Upper lobe of left lung (tissue), 6 donors: ENCODE measurements at places on chromosomes 12 and 14. TPM values are rescaled to one million over a fixed set of nuclear protein-coding genes. Genes with fewer than 3 reads are reported as not detected.
A peak's percentile ranks its signal among the peaks of the same experiment; 100 is the strongest.

- no peak for DNase-seq
- no peaks in the 10 kb centered on the region for H3K36me3 ChIP-seq
- H3K4me3 ChIP-seq = no peak overlapping the region
- no peak overlapping the region for H3K27ac ChIP-seq
- no peaks in the 10 kb centered on the region for H3K27me3 ChIP-seq
Observed at GRCh38 chr14:61077951-61078720, 97.1 kb downstream of the SLC38A6 start.

DNA sequence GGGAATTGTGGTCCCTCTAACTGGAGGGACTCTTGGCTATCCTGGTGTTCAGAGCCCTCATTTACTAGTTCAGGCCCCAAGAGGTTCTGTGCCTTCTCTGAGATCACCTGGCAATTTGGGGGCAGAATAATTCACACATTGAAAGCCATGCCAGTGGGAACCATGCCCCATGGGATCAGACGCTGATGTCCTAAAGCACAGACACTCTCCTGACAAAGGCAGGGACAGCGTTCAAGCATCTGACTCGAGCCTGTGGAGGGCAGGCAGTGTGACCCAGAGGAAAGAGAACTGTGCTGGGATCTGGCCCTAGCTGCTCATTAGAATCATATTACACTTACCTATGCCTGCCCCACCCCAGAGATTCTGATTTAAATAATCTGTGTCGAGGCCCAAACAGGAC is 2.4 kb upstream of the ASB2 start:
- H3K4me3 ChIP-seq = no peak overlapping the region
- no peaks in the 10 kb centered on the region for H3K4me1 ChIP-seq
- DNase-seq = no peak
- no peak overlapping the region for H3K27ac ChIP-seq
- no peaks in the 10 kb centered on the region for H3K36me3 ChIP-seq
- no peaks in the 10 kb centered on the region for H3K27me3 ChIP-seq

GRCh38 chr12:67630373-67631088 is 18.0 kb upstream of the DYRK2 start:
- peaks cover 3% of the 10 kb centered on the region for H3K4me1 ChIP-seq
- H3K36me3 ChIP-seq = no peaks in the 10 kb centered on the region
- no peak for DNase-seq
- no peaks in the 10 kb centered on the region for H3K27me3 ChIP-seq
- no peak overlapping the region for H3K27ac ChIP-seq

DNA sequence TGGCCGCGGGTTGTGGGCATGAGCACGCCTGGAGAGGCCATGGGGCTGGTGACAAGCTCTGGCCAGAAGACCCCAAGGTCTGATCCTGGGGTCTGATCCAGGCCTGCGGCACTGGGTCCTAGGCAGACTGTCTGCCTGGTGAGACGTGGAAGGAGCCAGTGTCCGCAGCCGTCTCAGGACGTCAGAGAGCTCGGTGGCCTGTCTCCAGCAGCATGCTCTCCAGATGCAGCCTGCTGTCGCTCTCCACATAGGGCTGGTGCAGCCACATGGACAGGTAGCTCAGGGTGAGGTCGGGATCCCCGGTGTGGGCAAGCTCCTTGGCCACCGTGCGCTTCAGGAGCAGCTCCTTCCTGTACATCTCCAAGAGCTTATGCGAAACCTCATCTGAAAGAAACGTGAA is 14.3 kb downstream of the CINP start:
- no peak overlapping the region for H3K4me3 ChIP-seq
- DNase-seq = no peak
- H3K27me3 ChIP-seq = no peaks in the 10 kb centered on the region
- H3K4me1 ChIP-seq = no peaks in the 10 kb centered on the region

DNA sequence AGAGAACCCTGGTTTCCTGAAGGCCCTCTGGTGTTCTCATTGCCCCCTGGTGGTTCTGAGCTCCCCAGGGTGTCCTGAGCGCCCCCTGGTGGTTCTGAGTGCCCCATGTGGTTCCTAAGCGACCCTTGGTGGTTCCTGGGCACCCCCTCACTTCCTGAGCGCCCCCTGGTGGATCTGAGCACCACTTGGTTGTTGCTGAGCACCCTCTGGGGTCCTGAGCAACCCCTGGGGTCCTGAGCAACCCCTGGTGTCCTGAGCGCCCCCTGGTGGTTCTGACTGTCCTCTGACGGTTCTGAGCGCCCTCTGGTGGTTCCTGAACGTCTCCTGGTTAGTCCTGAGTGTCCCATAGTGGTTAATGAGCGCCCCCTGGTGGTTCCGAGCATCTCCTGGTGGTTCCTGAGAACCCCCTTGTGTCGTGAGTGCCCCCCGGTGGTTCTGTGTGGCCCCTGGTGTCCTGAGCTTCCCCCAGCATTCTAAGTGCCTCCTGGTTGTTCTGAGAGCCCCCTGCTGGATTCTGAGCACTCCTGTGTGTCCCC is 568.3 kb downstream of the TMEM121 start:
- DNase-seq = no peak
- H3K27me3 ChIP-seq = no peaks in the 10 kb centered on the region
- H3K4me1 ChIP-seq = no peaks in the 10 kb centered on the region
- H3K4me3 ChIP-seq = no peak overlapping the region

GRCh38 chr14:69658664-69659261 is 47.4 kb downstream of the SUSD6 start:
- no peaks in the 10 kb centered on the region for H3K27me3 ChIP-seq
- H3K27ac ChIP-seq = peak overlapping the region; percentile 74
- no peak overlapping the region for H3K4me3 ChIP-seq

DNA sequence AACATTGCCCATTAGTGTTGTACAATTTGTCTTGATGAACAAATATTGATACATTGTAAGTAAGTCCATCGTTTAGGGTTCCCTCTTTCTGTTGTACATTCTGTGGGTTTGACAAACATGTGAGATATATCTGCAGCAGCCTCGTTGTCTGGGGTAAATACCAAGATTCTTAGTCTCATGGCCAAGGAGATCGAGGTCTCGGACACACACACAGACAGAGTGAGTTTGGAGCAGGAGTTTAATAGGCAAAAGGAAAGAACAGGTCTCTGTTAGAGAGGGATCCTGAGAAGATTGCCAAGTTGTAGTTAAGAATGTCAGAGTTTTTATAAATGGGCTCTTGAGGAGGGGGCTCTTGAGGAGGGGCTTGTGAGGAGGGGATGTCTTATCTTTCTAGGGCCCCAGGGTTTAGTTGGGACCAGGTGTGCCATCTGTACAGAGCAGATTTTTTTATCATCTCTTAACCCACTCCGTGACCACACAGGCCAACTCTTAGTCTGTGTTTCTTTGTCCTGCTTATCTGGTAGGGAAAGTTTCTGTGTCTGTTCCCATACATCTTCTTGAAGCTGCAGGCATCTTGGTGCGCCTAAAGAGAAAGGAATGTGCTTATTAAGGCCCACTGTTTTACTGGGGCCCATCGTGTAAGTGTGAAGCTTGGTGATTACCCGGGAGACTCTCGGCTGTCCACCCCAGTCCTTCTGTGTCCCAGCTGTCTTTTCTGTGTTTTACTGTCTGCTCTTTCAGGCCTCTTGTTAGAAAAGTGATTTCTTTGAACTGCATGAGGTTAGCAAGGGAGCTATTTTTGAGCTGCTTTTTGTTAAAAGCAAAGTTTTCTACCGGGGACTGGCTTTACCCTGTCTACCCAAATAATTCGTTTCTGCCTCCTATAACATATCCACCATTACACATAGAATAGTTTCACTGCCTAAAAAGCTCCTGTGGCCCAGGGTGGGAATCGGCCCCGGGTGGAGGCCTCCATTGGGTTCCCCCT is 22.4 kb upstream of the CLEC2D start:
- H3K4me3 ChIP-seq = peak overlapping the region; percentile 56
- H3K36me3 ChIP-seq = no peaks in the 10 kb centered on the region
- peak overlapping the region; percentile 87 for H3K27ac ChIP-seq
- H3K27me3 ChIP-seq = no peaks in the 10 kb centered on the region
- H3K4me1 ChIP-seq = peaks cover 22% of the 10 kb centered on the region

DNA sequence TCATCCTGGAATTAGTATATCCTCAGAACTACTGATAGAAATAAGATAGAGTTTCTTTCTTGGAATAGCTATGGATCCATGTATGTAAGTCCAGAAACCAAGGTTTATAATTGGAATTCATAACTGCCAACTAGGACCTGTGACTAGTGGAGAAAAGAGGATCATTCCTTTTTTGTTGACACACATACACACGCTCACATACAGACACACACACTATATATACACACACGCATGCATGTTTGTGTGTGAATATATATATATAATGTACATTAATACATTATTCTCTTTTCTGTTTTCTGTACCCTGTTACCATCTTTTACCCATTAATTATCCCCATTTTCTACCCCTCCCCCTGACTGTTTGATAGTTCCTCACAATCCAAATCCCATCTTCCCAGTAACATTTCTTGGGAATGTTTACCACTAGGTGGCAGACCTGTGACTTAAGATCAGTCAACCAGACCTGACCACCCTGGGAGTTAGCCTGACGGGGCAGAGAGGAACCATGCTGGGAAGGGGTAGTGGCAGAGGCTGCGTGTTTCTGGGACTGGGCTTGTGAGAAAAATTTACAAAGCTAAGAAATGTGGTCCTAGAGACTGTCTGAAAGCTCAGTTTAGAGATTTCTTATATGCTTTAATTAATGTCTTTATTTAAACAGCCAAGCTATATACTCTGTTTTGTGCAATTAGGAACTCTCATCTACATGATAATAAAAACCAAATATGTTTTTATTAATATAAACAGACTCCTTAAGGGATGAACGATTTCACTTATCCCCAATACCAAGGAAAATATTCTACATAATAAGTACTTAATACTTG is 308.0 kb downstream of the PPFIA2 start:
- H3K27me3 ChIP-seq = no peaks in the 10 kb centered on the region
- H3K36me3 ChIP-seq = no peaks in the 10 kb centered on the region
- H3K4me3 ChIP-seq = no peak overlapping the region
- no peak for DNase-seq

DNA sequence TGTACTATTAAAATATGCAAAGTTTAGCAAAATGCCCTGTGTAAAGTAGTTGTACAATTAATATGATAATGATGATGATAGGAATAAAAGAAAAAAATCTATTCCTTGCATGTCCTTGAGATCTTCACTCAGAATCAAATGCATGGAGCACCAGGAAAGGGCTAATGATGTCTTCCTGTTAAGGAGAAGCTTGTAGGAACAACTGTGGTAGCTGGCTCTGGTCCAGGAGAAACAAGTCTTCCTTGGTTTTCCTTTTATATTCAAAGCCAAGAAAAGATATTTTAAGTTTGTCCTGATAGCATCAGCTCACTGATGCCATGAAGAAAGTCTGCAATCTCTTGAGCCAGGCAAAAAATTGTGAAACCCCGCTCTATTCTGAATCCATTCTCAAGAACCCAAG is 138.9 kb downstream of the PIK3C2G start:
- H3K4me3 ChIP-seq = no peak overlapping the region
- DNase-seq = no peak
- H3K36me3 ChIP-seq = no peaks in the 10 kb centered on the region
- H3K27ac ChIP-seq = no peak overlapping the region
- H3K27me3 ChIP-seq = no peaks in the 10 kb centered on the region
- H3K4me1 ChIP-seq = no peaks in the 10 kb centered on the region

DNA sequence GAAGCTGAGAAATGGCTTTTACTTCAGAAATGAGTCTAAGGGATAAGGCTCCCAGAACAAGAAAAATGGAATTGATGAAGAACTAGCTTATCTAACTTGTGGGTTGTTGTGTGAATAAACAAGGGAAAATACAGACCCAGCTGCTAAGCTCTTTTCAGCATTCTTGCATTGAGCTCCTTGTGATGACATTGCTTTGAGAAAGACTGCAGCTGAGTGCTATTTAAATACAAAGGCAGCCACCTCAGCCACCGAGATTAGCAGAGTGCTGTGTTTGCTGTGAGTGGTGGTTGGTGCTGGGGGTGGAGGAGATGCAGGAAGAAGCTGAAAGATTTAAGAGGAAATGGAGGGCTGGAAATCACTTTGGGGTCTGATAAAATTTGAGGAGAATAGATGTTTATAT is 396.0 kb upstream of the PRICKLE1 start:
- no peaks in the 10 kb centered on the region for H3K27me3 ChIP-seq
- no peak overlapping the region for H3K27ac ChIP-seq
- H3K4me1 ChIP-seq = no peaks in the 10 kb centered on the region
- H3K4me3 ChIP-seq = no peak overlapping the region

GRCh38 chr12:103308396-103308795 is 187.4 kb downstream of the C12orf42 start:
- H3K36me3 ChIP-seq = no peaks in the 10 kb centered on the region
- H3K27ac ChIP-seq = no peak overlapping the region
- no peaks in the 10 kb centered on the region for H3K27me3 ChIP-seq
- no peaks in the 10 kb centered on the region for H3K4me1 ChIP-seq
- H3K4me3 ChIP-seq = no peak overlapping the region

GRCh38 chr12:46445093-46445492 is 72.5 kb upstream of the SLC38A2 start:
- H3K27ac ChIP-seq = no peak overlapping the region
- no peaks in the 10 kb centered on the region for H3K27me3 ChIP-seq
- H3K36me3 ChIP-seq = no peaks in the 10 kb centered on the region
- H3K4me3 ChIP-seq = no peak overlapping the region
- H3K4me1 ChIP-seq = peaks cover 12% of the 10 kb centered on the region

DNA sequence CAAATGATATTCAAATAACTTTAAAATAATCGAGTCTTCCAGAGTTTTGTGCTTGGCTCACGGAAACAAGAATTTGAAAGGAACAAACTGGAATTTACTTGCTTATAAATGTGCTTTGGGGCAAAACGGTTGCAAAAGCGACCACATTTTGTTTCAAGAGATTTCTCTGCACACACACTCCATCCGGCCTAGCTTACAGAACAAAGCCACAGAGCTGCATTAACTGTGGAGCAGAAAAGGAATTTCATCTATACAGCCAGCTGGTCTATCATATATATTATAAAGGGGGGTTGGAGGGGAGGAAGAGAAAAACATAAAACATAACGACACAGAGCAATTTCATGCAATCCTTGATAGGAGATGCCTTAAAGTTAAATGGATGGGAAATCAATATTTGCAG is 153.0 kb downstream of the MYRFL start:
- no peak overlapping the region for H3K4me3 ChIP-seq
- no peaks in the 10 kb centered on the region for H3K27me3 ChIP-seq
- DNase-seq = no peak
- no peaks in the 10 kb centered on the region for H3K36me3 ChIP-seq
- no peak overlapping the region for H3K27ac ChIP-seq
- no peaks in the 10 kb centered on the region for H3K4me1 ChIP-seq

DNA sequence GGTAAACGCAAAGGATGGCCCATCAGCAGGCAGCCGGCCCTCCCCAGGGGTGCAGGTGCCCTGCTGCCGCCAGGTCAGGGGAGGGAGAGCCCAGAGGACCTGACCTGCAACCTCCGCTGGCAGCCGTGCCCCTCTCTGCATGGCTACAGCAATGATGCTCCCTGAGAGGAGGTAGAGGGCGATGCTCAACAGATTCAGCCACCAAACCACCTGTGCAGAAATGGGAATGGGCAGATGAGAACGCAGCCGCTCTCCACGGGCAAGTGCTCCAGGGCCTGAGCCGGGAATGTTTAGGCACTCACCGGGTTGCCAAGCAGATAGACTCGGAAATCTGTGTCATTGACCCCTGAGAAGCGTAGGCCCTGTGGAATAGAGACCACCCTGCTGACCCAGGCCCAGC is 8.7 kb upstream of the NGB start:
- no peak overlapping the region for H3K27ac ChIP-seq
- no peak for DNase-seq
- no peak overlapping the region for H3K4me3 ChIP-seq
- H3K27me3 ChIP-seq = no peaks in the 10 kb centered on the region
- H3K4me1 ChIP-seq = no peaks in the 10 kb centered on the region

Gene KCNK13
- total RNA-seq = 3.0 TPM

Gene SUPT16H
- total RNA-seq = 32.5 TPM

Gene CIROP
- not detected for total RNA-seq

Gene SLCO1B1
- total RNA-seq = not detected
